ENCODE measurements at places on chromosomes 4 and X.

DNA sequence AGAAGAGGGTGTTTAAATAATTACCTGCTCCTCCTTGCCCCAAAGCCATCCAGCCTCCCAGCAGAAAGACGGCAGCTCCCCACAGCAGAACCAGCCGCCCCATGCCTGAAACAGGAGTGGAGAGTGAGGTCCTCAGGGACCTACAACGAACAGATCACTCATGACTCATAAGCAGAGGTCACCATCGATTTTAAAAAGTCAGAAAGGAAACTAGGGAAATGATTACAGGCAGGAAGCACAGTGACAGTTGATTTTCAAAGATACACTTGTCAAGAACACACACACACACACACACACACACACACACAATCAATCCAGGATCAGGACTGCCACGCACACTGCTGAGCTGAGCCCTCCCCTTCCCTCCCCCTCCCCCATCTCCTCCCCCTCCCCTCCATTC lies at the start of gene CRLF2:
TSS of gene CRLF2 (minus strand) at position 118 of the 400 bp plus-strand sequence. CDS start at position 103, 15 bp downstream.
- no peak within 1 kb of the TSS for H3K27ac ChIP-seq
- H3K27me3 ChIP-seq, result no peaks in the 10 kb centered on the region
- no peak for DNase-seq
- no peak within 1 kb of the TSS for H3K4me3 ChIP-seq
- H3K36me3 ChIP-seq, result no peaks in the 10 kb centered on the region
- no peaks in the 10 kb centered on the region for H3K4me1 ChIP-seq

DNA sequence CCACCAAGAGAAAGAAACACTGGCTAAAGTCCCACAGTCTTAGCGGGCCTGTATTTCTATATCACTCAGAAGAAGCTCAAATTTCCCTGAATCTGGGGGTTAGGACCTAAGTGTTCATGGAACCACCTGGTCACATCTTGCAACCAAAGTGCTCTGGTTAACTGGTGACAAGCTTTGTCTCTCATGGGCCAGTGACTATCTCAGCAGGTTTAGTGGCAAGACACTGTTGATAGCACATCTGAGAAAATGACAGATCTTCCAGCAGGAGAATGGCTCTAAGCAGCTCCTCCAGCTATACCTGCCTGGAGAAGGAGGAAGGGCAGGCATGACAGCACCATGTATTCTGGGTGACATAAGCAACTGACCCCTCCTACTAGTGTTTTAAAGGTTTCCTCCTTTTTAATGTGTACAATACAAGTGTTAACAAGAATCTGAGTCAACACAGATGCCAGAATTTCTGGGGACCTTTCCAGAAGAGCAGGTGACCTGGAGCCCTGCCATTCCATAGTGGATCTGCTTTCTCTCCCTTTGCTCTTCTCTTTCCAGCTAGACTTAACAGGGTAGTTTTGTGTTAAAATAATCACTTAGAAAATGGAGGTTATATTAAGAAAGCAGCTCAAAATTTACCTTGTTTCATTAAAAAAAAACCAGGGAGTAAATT lies 17.3 kb upstream of the QRFPR start:
- no peaks in the 10 kb centered on the region for H3K36me3 ChIP-seq
- H3K4me1 ChIP-seq, result peaks cover 18% of the 10 kb centered on the region
- H3K4me3 ChIP-seq, result no peak overlapping the region
- peak; percentile 34 for DNase-seq
- peak overlapping the region; percentile 73 for H3K27ac ChIP-seq
- H3K27me3 ChIP-seq, result no peaks in the 10 kb centered on the region

GRCh38 chr4:108398316-108398715 lies 222.1 kb upstream of the RPL34 start:
- no peaks in the 10 kb centered on the region for H3K27me3 ChIP-seq
- H3K4me3 ChIP-seq, result no peak overlapping the region
- no peak for DNase-seq
- H3K27ac ChIP-seq, result no peak overlapping the region
- no peaks in the 10 kb centered on the region for H3K36me3 ChIP-seq

DNA sequence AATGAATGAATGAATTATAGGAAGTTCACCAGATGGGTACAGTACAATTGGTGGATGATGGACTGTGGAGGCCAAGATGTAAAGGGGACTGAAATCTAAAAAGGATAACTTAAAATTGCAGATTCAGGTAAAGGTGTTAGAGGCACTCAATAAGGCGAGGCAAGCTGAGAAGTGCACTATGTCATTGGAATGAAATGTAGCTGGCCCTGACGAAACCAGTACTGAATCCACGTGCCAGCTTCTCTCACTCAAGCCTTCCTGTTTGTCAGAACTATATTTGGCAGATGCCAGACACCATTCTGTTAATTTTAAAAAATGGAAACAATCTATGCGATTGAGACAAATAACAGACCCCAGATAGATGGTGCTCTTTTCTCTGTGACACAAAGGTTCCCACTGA lies 1039.1 kb upstream of the TENM3 start:
- H3K4me3 ChIP-seq, result no peak overlapping the region
- no peaks in the 10 kb centered on the region for H3K27me3 ChIP-seq
- H3K4me1 ChIP-seq, result peaks cover 3% of the 10 kb centered on the region
- no peak overlapping the region for H3K27ac ChIP-seq
- DNase-seq, result no peak

GRCh38 chr4:79247695-79248394 lies 78.0 kb downstream of the NAA11 start:
- H3K36me3 ChIP-seq, result no peaks in the 10 kb centered on the region
- no peak for DNase-seq
- H3K4me1 ChIP-seq, result no peaks in the 10 kb centered on the region
- no peaks in the 10 kb centered on the region for H3K27me3 ChIP-seq
- no peak overlapping the region for H3K27ac ChIP-seq

- no peaks in the 10 kb centered on the region for H3K4me1 ChIP-seq
- H3K36me3 ChIP-seq, result no peaks in the 10 kb centered on the region
- no peak overlapping the region for H3K27ac ChIP-seq
Observed at GRCh38 chrX:40402831-40403533, 177.8 kb upstream of the ATP6AP2 start.

DNA sequence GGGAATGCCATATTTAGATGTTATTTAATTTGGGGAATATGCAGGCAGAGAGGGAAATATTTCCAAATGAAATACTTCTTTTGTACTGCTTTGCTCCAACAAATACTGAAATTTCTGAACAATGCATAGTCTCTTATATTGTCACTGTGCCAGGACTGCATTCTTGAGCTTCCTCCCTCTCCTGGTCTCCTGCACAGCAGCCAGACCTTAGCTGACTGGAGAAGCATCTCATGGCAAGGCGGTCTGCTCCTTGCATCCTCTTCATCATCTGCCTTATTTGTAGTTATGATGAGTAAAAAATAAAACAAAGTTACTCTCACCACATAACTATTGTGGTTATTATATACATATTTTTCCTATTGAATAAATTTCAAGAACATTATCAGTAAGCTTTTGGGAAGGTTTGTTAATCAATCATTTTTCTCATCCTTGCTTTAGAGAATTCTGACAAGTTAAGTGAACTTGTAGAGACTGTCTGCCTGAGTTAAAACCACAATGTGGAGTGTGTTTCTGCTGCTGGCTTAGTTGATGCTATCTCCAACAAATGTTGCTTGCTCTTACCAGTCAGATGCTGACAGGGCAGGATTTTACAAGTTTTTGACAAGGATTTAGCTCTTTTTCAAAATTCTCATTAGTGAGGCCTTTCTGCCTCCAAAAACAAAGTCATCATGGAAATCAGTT lies 153.6 kb downstream of the SOWAHB start:
- H3K4me1 ChIP-seq, result no peaks in the 10 kb centered on the region
- H3K27ac ChIP-seq, result no peak overlapping the region
- DNase-seq, result no peak
- H3K4me3 ChIP-seq, result no peak overlapping the region
- H3K27me3 ChIP-seq, result no peaks in the 10 kb centered on the region
